ENCODE measurements at places on chromosomes 12 and 14. TPM values are rescaled to one million over a fixed set of nuclear protein-coding genes. Genes with fewer than 3 reads are reported as not detected.

CACNA1C gene
- total RNA-seq = 2.7 TPM

FAM181A gene
- total RNA-seq = not detected

TPH2 gene
- total RNA-seq = not detected

JAG2 gene
- total RNA-seq = 2.1 TPM

HOXC4 gene
- total RNA-seq = not detected

GABARAPL1 gene
- 39.3 TPM for total RNA-seq

DNA sequence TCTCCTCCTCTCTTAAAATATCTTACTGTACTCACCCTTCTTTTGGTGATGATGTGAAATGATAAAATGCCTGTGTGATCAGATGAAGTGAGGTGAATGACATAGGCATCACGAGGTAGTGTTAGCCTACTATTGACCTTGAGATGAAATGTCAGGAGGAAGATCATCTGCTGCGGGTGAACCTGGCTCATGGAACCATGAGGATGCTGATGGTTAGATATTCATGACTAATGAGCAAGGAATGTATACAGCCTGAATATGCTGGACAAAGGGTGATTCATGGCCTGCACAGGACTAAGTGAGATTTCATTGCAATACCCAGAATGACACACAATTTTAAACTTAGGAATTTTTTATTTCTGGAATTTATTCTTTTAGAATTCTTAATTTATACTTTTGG is 89.6 kb downstream of the DAAM1 start:
- H3K36me3 ChIP-seq = no peaks in the 10 kb centered on the region
- H3K27me3 ChIP-seq = no peaks in the 10 kb centered on the region
- no peak overlapping the region for H3K27ac ChIP-seq
- peaks cover 17% of the 10 kb centered on the region for H3K4me1 ChIP-seq
- DNase-seq = no peak

GRCh38 chr12:72264548-72265175 is 7.5 kb upstream of the TRHDE start:
- H3K27ac ChIP-seq = no peak overlapping the region
- no peaks in the 10 kb centered on the region for H3K27me3 ChIP-seq
- H3K4me1 ChIP-seq = peaks cover 6% of the 10 kb centered on the region
- peak; percentile 22 for DNase-seq
- H3K36me3 ChIP-seq = no peaks in the 10 kb centered on the region
- H3K4me3 ChIP-seq = no peak overlapping the region

GRCh38 chr12:116969615-116970585 is 59.1 kb downstream of the FBXW8 start:
- H3K27ac ChIP-seq = no peak overlapping the region
- no peak overlapping the region for H3K4me3 ChIP-seq
- H3K36me3 ChIP-seq = peaks cover 4% of the 10 kb centered on the region
- H3K4me1 ChIP-seq = peaks cover 3% of the 10 kb centered on the region

- H3K4me1 ChIP-seq = no peaks in the 10 kb centered on the region
- no peaks in the 10 kb centered on the region for H3K27me3 ChIP-seq
- no peak for DNase-seq
- no peak overlapping the region for H3K4me3 ChIP-seq
- H3K27ac ChIP-seq = no peak overlapping the region
- peaks cover 19% of the 10 kb centered on the region for H3K36me3 ChIP-seq
Measured at GRCh38 chr14:77738559-77739250, 22.3 kb downstream of the SNW1 start.

GRCh38 chr12:52033446-52034140 is 17.6 kb upstream of the NR4A1 start:
- H3K36me3 ChIP-seq = no peaks in the 10 kb centered on the region
- DNase-seq = no peak
- H3K4me3 ChIP-seq = peak overlapping the region; percentile 31
- no peak overlapping the region for H3K27ac ChIP-seq
- H3K27me3 ChIP-seq = peaks cover 53% of the 10 kb centered on the region

Data from neural progenitor cell (in vitro differentiated cells).